ENCODE measurements at places on chromosomes 13 and 19. TPM values are rescaled to one million over a fixed set of nuclear protein-coding genes. Genes with fewer than 3 reads are reported as not detected.

DNA sequence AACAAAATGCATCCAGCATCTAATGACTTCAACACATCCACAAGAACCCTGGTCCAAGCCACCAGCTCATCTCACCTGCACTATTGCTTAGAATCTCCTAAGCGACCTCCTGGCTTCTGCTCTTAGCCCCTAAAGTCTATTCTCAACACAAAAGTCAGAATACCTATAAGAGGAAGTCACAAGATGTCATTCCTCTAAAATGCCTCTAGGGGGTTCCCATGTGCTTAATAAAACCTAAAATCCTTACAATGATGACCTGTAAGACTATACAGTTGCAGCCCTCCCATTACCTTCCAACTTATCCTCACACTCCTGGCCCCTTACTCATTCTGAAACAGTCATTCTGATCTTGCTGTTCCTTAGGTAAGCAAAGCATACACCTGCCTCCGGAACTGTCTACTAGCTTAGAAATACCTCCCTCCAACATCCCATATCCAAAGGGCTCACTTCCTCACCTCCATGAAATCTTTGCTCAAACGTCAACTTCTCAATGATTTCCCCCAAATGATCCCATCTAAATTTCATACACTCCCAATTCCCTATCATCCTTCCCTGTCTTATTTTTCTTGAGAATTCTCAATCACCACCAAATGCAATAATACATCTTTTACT is 10.0 kb downstream of the ATP7B start:
- DNase-seq: no peak

- DNase-seq: no peak
These were observed 120.9 kb downstream of the DLEU7 start for GRCh38 chr13:50722440-50723125.

DNA sequence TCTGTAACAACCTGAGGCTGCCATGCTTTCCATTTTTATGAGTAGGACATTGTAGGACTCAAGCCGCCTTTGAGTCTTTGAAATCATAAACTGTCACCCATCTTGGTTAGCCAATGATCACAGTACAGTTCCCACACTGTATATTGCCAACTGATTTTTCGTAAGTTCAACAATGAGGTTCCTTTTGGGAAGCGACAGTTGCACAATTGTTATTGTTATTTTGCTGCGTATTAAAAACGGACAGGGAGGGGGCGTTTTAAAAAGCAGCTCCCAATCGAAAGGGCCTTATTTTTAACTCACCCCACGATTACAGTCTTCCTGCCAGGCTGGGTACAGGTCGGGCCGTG is 601 bp downstream of the SLC46A3 start:
- no peak for DNase-seq

GRCh38 chr19:21691661-21692060 is 75.7 kb downstream of the ZNF100 start:
- no peak for DNase-seq

DNA sequence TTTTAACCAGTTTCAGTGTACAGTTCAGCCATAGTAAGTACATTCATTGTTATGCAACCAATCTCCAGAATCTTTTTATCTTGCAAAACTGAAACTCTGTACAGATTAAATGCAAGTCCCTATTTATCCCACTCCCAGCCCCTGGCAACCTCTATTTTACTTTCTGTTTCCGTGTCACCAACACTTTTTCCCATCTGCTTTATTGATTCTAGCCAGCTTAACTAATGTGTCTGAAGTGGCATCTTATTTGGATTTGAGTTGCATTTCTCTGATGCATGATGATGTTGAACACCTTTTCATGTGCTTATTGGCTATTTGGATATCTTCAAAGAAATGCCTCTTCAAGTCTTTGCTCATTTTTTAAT is 18.9 kb downstream of the SPATA13 start:
- DNase-seq: no peak

- no peak for DNase-seq
These were observed 18.7 kb upstream of the ATXN8OS start for GRCh38 chr13:70088926-70089325.

DNA sequence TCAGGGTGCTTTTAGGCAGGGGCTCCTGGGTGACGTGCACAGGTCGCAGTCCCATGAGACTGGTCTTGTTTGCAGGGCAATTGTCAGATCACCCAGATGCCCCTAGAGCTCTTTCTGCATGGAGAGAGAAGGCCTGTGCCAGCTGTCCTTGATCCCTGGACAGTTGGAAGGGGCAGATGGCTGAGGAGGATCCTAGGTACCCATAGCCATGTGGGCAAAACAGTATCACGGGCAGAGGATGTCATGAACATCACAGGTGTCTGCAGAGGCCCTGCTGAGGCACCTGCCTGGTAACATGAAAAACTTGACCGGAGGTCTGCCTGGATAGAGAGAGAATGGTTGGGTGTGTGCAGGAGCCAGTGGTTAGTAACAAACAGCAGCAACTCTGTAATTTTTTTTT is 99.3 kb downstream of the ZNF536 start:
- no peak for DNase-seq

- peak; percentile 83 for DNase-seq
These were observed 15.5 kb downstream of the MAST3 start for GRCh38 chr19:18112989-18113478.

DNA sequence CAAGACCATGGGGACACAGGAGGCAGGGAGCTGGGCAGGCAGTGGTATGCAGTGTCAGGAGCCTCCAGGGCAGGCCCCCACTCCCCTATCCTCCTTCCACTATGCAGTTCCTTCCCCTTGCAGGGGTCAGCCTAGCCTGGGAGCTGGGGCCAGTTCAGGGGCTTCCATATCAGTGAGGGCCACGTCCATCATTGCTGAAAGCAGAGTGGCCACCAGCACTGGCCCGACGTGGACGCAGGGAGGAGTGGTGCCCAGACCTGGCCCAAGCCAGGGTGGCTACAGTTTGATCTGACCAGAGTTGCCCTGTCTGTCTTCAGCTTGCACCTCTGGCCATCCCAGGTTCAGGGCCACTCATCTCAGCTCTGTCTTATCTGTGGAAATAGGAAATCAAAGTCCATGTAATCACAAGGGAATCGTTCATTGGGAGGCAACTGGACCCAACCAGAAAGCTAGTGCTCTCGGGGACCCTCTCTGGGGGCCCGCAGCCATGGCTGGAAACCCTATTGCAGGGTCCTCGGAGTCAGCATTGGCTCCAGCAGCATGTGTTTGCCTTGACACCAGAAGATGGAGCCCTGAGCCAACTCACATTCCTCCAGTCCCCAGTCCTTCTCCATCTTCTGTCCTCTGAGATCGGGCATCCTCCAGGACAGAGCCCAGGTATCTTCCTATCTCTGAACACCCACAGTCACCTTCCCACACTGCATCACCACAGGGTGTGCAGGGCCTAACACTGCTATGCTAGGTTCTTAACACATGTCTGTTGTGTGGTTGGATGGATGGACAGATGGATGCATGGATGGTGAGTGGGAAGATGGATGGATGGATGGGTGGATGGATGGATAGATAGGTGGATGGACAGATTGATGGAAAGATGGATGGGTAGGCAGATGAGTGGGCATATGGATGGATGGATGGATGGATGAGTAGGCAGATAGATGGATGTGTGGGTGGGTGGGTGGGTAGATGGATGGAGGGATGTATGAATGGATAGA is 75.7 kb upstream of the KCTD15 start:
- DNase-seq: no peak

- peak; percentile 36 for DNase-seq
These were observed 23.9 kb upstream of the OXGR1 start for GRCh38 chr13:97018029-97018819.

DNA sequence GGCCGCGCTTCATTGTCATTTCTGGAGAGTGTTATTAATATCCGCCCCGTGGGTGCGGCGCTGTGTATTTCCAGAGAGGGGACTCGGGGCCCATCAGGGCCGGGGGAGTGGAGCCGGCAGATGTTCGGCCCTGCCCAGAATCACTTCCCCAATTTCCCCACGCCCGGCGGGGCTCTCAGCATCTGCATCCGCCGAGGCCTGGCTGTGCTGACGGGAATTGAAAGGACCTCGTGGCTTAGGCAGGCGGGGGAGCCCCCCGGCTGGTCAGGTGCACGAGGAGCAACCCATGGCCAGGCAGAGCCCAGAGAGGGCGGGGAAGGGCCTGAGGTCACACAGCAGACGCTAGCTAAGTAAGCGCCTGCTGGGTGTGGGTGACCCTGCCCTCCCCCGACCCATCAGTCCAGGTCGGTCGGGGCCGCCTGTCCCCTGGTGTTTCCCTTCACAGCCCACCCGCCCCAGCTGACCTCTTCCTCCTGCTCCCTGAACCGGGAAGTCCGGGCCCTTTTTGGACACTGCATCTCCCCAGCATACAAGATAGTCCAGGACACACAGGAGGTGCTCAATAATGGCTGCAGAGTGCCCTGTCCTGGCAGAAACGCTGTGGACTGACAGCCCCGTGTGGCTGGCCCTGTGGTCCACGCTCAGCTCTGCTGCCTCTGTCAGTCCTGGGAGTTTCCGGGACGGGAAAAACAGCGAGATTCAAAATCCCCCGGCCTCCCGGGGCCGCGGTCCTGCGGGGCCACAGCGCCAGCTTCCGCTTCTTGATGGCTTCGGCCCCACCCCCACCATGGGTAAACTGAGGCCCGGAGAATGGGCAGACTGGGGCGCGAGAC is 22.1 kb downstream of the ARID3A start:
- peak; percentile 64 for DNase-seq

DNA sequence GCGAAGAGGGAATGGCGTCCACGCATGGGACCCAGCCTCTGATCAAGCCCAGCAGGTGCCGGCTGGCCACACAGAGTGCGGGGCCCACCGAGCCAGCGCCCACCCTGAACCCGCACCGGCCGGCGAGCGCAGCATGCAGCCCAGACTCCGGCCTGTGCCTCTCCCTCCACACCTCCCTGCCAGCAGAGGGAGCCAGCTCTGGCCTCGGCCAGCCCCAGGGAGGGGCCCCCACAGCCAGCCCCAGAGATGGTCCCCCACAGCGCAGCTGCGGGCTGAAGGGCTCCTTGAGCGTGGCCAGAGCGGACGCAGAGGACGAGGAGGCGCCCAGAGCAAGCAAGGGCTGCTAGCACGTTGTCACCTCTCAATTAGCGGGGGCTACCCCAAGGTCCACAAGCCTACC is 904.5 kb downstream of the SLITRK6 start:
- DNase-seq: no peak

DNA sequence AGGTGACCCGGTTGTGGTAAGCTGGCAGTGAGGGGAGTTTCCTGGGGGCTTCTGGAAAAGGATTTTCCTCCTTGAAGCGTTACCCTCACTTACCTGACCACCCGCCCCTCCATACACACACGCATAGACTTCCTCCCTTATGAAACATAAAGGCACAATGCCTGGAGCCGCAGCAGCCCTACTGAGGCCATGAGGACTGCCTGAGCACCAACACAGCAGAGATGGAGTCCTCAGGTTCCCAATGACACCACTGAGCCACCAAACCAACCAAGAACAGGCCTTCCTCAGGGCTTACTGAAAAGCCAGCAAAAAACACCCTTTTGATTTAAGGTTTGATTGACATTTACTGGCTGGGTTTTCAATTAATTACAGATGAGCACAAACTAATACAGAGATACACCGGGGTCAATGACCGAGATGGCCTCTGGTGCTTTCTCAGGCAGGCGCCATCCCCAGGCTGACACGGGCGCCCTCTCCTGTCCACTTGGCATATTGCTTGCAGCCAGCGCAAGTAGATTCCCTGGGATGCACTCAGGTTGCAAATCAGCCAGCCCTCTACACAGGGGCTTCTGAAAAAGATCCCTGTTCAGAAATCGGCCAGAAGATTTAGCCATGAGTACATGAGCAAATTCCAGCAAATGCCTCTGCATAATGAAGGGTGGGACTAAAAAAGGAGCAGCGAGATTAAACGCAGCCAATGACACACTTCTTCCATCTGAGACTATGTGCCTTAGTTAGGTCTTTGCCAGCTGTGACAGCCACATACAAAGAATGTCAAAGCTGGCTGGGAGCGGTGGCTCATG is 14.8 kb downstream of the OPA3 start:
- DNase-seq: peak; percentile 65

- DNase-seq: no peak
These were observed 731.8 kb upstream of the ARGLU1 start for GRCh38 chr13:107299717-107300116.

GRCh38 chr13:60227158-60227557 is 63.4 kb upstream of the DIAPH3 start:
- no peak for DNase-seq

- no peak for DNase-seq
These were observed 39.8 kb upstream of the SLC15A1 start for GRCh38 chr13:98792321-98792720.

GRCh38 chr13:113305208-113305607 is 8.2 kb downstream of the LAMP1 start:
- no peak for DNase-seq

DNA sequence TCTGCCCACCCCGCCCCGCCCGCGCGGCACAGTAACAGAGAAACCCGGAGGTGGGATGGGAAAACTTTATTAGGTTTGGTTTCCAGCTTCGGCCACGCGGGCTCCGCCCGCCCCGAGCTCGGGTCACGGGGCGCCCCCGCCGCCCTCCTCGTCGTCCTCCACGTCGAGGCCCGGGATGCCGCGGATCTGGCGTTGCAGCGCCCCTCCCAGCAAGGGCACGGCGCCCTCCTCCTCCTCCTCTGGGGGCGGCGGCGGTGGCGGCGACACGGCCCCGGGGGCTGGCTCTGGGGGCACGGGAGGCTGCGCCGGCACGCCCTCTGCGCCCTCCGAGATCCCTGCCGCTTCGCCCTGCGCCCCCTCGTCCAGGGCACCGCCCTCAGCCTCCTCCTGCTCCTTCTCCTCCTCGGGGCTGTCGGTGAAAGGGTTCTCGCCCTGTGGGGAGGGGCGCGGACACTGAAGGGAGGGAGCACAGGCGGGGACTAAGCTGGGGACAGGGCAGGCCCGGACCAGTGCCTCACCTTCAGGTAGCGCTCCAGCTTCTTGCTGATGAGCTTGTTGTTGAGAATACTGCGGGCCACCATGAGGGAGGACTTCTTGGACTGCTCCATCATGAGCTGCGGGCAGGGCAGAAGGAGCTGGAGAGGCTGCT is 536 bp upstream of the AKAP8 start:
- peak; percentile 31 for DNase-seq

GRCh38 chr13:43495732-43496131 is 291.0 kb downstream of the ENOX1 start:
- no peak for DNase-seq

- no peak for DNase-seq
These were observed 7.7 kb downstream of the ZNF543 start for GRCh38 chr19:57327993-57328392.

GRCh38 chr13:51870616-51871015 is 8.8 kb downstream of the CCDC70 start:
- no peak for DNase-seq

DNA sequence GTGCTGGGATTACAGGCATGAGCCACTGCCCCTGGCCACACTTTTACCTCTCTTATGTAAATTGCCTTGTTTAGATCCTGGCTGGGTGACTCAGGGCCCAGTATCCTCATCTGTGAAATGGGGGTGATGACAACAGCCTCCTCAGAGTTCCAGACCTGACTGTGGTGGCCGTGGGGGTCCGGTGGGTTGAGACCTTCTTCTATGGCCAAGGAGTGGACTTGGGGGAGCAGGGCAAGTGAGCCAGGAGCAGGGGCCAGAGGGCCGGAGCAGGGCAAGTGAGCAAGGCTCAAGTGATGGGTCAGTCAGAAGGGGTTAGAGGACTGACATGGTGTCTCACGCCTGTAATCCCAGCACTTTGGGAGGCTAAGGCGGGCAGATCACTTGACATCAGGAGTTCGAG is 28.7 kb upstream of the ADGRE5 start:
- no peak for DNase-seq

GRCh38 chr19:15115080-15115479 is 7.9 kb downstream of the SYDE1 start:
- DNase-seq: peak; percentile 35

GRCh38 chr13:63636316-63636993 is 2220.8 kb upstream of the PCDH20 start:
- no peak for DNase-seq

Gene PNMA8B
- total RNA-seq: 5.3 TPM

Gene DOCK6
- total RNA-seq: 102 TPM

Gene ZNF57
- 6.0 TPM for total RNA-seq

Gene SBSN
- total RNA-seq: not detected

Gene ATP8B3
- total RNA-seq: 2.9 TPM

Gene ZNF560
- total RNA-seq: not detected
